ENCODE measurements at places on chromosomes 4 and X.

DNA sequence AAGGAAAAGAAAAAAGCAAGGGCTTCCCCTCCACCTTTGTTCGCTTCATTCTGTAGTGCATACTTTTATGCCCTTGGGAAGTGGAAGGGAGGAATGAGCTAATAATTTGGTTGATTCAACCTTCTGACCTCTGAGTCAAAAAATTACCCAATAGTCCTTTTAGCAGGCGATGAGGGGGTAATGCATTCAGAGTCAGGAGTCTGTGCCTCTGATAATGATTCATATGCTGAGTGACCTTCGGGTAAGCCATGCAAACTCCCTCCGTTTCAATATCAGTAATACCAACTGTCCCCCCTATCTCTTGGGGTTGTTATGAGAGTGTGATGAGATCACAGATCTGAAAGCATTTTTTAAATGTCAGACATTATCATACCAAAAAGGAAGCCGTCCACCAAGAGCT is 41.6 kb upstream of the ACSL4 start:
- DNase-seq, result no peak

GRCh38 chr4:109816082-109816442 is 500 bp downstream of the GAR1 start:
- DNase-seq, result no peak

DNA sequence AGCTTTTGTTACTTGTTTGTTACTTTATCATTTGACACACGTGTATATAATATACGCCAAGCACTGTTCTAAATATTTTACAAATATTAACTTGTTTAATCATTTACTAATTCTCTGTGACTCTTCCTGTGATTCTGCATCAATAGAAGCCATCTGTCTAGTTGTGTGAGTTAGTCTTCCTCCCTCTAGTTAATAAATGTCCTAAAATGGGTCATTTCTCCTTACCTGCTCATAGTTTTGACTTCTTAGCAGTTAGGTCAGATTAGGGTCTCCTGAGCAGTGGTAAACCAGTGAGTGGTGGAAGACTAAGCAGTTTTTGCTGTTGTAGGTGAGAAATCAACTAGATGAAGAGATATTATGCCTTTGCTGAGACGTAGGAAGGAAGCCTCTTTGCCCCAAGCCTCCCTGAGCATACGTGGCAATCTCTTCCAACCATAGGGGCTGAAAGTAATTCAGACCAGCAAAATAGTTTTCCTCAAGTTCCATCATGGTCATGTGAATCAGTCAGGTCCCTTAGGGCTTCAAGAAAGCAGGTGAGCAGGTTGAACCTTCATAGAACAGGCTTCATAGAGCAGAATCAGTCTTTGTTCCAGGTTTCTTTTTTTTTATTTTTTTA is 38.7 kb upstream of the THOC2 start:
- no peak for DNase-seq

GRCh38 chrX:40326186-40326965 is 228.6 kb upstream of the BCOR start:
- no peak for DNase-seq

DNA sequence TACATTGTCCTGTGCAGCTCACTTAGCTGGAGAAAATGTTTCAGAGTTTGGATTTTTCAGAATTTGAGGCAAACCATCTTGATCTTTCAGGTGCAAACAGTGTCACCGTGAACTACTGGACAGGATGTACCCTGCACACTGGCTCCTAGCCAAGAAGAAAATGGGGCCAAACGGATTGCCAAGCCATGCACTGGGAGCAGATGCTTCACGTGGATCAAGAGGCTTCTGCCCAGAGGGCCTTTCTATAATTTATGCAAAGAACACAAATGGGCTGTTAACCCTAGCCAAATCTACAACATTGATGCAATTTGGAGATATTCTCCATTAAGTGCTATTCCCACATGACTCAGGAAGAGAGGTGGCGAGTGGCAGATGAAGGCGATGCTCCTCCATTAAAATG is 46.9 kb upstream of the ATP8A1 start:
- DNase-seq, result no peak

GRCh38 chrX:129769467-129770154 is 10.1 kb upstream of the SASH3 start:
- DNase-seq, result peak; percentile 87

- no peak for DNase-seq
These were observed 19.4 kb downstream of the GABRA2 start for GRCh38 chr4:46370531-46370930.

DNA sequence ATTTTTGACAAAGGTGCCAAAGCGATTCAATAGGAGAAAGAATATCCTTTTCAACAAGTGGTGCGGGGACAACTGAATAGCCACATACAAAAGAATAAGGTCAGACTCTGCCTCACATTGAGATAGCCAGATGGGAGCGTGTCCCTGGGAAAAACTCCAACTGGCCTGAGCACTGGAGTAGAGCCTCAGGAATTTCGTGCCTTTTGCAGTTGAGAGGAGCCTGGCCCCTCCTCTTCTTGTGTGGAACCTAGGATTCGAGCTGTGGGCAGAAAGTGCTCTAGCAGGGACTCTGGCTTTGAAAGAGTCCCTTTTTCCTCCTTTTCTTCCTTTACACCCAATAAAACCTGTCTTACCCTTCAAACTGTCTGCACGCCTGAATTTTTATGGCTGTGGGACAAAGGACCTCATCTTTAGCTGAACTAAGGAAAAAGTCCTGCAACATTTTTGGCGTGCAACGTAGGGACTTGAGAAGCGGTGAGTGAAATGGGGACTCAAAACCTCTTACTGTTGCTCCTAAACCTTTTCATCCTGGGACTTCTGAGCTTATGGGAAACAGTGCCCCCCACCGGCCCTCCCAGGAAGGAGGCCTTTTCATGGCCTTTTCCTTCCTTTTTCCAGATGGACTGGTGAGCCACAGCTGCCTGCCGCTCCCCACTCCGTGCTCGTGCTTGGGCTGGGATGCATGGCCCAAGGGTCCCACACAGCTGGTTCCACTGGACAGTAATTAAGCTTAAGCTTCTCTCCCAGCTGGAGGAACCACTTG is 68.6 kb downstream of the BMP15 start:
- no peak for DNase-seq

GRCh38 chr4:123412700-123413512 is 16.3 kb downstream of the SPRY1 start:
- DNase-seq, result no peak

DNA sequence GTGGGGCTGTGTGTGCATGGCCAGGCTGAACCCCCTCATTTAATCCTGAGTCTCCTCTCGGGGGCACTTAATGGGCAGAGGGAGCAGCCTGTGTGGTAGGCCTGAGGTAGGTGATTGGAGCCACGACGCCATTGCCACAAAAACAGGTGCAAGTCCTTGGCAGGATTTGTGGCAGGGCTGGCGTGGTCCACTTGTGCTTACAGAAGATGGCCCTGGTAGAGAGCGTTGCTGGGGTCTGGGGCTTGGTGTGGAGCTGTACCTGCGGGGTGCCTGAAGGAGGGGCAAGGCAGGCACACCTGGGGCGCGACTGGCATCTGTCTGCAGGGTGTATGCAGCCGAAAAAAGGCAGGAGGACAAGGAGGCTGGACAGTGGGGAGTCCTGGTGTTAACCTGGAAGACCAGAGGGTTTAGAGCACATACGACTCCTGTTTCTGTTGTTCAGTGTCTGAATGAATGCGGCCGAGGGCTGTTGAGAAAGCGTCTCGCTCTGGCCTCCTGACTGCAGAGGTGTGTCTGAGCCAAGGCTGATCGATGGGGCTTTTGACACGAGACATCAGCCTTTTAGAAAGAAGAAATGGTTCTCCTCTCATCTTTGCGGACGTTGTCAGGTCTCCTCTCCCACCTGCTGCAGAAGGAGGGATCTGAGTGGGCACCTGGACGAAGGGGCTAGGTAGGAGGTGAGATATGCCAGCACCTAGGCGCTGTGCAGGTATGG is 52.0 kb downstream of the TBC1D14 start:
- no peak for DNase-seq

- no peak for DNase-seq
These were observed 17.5 kb downstream of the TXK start for GRCh38 chr4:48116582-48116981.

DNA sequence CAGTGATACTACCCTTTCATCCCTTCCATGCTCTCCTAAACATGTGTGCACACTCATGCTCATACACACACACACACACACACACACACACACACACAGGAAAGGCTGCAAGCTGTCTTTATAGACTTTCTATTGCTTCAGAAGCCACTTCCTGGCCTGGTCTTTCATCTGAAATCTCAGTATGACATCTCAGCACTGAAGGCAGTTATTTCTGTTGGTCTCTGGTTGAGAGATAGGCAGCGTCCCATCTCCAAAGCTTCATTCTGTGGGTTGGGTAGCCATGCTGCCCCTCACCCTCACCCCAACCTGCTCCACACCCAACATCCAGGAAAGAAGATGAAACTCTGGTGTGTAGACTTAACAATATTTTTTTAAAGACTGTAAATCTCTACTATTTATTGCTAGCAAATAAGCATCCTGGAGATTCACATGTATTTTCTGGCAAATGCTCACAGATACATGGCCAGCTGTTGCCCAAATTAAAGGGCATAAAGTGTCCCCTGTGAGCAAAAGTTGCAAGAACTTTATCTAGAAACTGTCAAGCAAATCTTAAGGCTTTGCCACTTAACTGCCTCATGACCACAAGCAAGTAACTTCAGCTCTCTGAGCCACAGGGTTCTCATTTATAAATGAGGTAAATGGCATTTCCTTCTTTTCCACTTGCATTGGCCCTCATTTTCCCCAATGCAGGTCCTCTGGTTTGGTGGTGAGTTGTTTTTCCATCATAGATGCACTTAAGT is 189.8 kb upstream of the AFF2 start:
- no peak for DNase-seq

- DNase-seq, result no peak
These were observed 85.0 kb downstream of the TEX13C start for GRCh38 chrX:125404667-125405160.

DNA sequence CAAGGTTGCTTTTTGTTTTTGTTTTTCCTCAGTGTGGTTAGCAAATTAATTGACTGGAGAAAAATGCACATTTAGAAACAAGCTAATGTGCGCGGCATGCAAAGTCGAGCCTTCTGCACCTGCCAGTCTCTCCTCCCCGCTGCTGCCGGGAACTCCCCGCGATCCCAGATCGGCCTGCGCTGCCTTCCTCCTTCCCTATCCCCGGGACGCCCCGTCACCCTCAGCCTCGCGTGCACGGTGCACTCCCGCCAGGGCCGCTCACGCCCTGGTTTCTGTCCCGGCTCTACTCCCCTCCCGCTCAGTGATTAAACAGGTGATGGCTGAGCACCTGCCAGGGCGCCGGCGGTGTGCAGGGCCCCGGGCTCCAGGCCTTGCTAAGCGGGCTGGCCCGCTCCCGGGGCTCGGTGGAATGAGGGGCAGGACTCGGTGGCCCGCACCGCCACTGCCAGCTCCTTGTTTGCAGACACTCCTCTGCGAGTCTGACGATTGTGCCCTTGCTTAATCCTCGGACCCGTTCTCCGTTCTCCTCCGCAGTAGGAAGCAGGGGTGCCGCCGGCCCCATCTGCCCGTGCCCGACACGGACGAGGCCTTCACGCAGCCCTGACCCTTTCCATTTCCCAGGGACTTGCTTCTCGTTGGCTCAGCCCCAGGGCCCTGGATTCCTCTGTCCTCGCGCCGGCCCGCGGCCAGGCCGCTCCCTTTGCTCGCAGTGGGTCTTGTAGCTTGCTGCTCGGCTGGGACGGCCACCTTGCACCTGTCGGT is 143.4 kb downstream of the TRIML1 start:
- DNase-seq, result no peak

- DNase-seq, result no peak
These were observed 28.0 kb downstream of the SCD5 start for GRCh38 chr4:82770607-82771006.

DNA sequence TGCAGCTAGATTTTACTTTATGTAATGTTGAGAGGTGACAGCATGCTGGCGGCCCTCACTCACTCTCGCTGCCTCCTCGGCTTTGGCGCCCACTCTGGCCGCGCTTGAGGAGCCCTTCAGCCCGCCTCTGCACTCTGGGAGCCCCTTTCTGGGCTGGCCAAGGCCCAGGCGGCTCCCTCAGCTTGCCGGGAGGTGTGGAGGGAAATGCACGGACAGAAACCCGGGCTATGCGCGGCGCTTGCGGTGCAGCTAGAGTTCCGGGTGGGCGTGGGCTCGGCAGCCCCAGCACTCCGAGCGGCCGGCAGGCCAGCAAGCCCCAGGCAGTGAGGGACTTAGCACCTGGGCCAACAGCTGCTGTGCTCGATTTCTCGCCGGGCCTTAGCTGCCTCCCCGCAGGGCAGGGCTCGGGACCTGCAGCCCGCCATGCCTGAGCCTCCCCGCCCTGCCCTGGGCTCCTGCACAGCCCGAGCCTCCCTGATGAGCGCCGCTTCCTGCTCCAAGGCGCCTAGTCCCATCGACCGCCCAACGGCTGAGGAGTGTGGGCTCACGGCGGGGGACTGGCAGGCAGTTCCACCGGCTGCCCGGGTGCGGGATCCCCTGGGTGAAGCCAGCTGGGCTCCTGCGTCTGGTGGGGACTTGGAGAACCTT is 128.7 kb downstream of the GASK1B start:
- DNase-seq, result no peak

DNA sequence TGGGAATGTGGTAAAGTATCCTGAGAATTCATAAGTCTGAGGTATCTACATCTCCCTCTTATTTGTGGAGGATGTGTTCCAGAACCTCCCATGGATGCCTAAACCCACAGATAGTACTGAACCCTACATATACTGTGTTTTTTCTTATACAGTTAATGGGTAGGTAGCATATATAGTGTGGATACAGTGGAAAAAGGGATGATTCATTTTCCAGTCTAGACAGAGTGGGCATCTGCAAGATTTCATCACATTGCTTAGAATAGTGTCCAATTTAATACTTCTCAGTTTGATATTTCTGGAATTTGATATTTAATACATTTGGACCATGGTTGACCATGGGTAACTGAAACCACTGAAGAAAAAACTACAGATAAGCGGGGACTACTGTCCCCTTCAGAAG is 155.0 kb upstream of the ANKRD50 start:
- DNase-seq, result no peak

GRCh38 chrX:39144956-39145355 is 343.7 kb downstream of the MID1IP1 start:
- peak; percentile 24 for DNase-seq

- no peak for DNase-seq
These were observed 315.2 kb upstream of the SLIT2 start for GRCh38 chr4:19936476-19936875.
